Urothelium cell line (cell line): ENCODE measurements at places on chromosomes 4 and X.

GRCh38 chr4:5707778-5708448 is 446 bp downstream of the EVC2 start:
- DNase-seq = no peak

DNA sequence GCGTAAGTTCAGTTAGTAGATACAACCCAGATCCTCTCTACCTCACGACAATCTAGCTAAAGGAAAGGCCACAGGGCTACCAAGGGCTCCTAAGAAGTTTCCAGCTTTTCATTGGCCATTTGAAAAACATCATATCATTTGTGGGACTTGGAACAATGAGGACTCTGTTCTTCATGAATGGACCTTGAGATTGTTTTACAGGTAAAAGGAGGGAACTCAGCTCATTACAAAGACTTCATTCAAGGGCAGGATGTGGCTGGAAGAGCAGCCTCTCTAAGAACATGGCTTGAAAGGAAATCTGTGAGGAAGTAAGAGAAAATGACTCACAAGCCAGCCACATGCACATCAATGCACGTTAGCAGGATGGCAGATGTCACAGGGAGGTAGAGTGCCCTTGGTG is 105.9 kb upstream of the SLC7A11 start:
- DNase-seq = peak; percentile 33

DNA sequence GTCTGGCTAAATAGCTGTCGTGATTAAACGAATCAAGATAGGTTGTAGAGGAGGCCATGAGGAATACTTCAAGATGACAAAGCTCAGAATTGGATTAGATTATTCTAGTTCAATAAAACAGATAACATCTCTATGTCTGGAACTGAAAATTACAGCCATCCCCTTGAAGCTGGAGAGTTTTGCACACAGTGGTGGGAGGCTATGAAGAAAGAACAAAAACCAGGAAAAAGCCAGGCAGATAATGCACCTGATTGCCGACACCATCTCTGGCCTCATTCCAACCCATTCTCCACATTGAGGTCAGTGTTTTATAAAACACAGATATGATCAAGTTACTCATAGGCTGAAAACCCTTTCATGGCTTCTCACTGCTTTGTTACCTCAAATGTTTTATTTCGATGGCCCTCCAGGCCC is 188.3 kb downstream of the RASL11B start:
- no peak for DNase-seq

DNA sequence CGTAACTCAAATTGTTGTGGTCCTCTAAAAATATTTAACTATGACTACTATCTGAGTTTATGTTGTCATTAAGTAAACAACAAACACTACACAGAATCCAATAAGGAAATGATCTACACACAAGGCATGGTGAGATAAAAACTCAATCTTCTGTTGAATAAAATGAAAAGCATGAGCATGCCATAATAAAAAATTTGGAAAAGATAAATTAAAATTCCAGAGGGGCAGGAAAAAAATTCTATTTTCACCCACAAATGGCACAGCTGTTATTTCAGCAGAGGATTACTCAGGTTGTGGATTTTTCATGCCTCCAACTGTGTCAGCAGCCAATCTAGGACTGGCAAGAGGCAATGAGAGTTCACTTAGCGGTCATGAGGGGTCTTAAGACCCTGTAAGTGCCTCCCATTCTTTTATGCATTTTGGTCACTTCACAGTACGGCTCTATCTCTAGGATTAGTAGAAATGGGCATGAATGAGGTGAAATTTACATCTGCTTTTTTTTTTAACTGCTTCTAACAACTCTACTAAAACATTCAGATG is 639.8 kb upstream of the DIPK2B start:
- no peak for DNase-seq

GRCh38 chrX:67893931-67894330 is 350.1 kb downstream of the AR start:
- DNase-seq = no peak

- no peak for DNase-seq
Observed at GRCh38 chrX:72042852-72043248, 88.9 kb downstream of the RTL5 start.

- DNase-seq = no peak
Observed at GRCh38 chr4:6916587-6917460, 7.2 kb downstream of the TBC1D14 start.

GRCh38 chr4:129468624-129469023 is 372.7 kb downstream of the C4orf33 start:
- DNase-seq = no peak

DNA sequence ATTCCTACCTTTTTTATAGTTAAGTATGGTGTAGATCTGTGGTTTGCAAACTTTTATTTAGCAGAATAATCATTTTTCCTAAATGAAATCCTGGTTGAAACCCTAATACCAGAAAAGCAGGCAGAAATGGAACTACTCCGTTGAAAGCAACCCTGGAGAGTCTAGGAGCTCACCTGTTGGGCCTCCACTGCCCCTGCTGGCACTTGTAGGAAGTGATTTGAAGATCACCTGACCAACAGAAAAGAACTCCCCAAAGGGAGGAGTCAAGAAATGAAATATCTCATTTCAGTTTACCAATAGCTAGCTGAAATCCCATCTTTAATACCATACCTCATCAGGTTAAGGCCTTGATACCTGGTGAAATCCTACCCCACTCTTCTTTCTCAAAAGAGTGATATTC is 277.1 kb downstream of the KLHL13 start:
- DNase-seq = no peak

DNA sequence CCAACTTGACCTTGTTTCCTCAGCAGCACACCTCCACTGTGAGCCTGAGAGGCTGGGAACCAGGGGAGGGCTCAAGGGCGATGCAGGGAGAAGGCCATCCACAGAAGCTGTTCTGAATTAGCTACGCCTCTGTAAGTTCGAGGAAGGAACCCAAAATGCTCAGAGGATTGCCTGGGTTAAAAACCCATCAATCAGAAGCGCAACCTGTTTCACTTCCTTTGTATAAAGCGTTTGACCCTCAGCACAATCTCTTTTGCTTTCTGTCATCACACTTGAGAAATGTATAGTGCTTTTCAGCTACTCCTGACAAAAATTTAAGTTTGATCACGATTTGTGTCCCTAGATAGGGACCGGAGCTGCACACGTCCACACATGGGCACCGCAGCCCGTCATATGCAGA is 48.0 kb upstream of the MAP3K15 start:
- DNase-seq = no peak

GRCh38 chr4:40934676-40935075 is 184.9 kb downstream of the NSUN7 start:
- no peak for DNase-seq

GRCh38 chr4:170170861-170171260 is 81.1 kb upstream of the AADAT start:
- no peak for DNase-seq

- peak; percentile 20 for DNase-seq
Observed at GRCh38 chrX:153488231-153488914, 6.4 kb upstream of the BGN start.

GRCh38 chr4:128725405-128726055 is 84.0 kb upstream of the JADE1 start:
- no peak for DNase-seq

GRCh38 chr4:52099860-52100461 is 48.9 kb downstream of the SPATA18 start:
- peak; percentile 14 for DNase-seq

- no peak for DNase-seq
Observed at GRCh38 chr4:107999932-108000539, 10.3 kb downstream of the HADH start.

DNA sequence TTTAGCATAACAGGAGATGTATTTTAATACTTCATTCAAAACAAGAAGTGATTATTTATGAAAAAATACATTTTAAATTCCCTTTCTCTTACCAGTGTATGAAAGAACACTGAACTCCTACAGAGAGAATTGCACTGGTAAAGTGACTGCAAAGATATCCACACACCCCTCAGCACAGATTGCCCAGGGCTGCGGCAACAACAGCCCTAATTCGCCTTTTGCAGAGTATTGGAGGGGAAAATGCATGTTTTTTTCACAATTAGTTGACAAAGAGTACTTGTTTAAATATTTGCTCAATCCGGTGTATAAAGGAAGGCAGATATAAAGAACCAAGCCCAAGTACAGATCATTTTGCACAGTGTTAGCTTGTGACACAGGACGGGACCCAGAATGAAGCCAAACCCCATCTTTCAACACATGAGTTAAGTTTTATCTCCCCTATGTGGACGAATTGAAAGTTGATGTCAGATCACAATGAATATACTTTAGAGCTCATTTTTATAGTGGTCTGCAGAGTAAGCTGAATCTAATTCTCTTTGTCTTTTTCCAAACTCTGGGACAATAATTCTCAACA is 551.4 kb upstream of the IGFBP7 start:
- DNase-seq = no peak

GRCh38 chr4:139508581-139509237 is 47.3 kb downstream of the SETD7 start:
- DNase-seq = no peak

GRCh38 chrX:104108955-104109354 is 3.4 kb upstream of the ZCCHC18 start:
- DNase-seq = no peak

- DNase-seq = peak; percentile 15
Observed at GRCh38 chr4:16686195-16686594, 212.2 kb downstream of the LDB2 start.

- no peak for DNase-seq
Observed at GRCh38 chrX:10197279-10198210, 40.8 kb downstream of the CLCN4 start.

GRCh38 chr4:1243451-1244080 is 5.4 kb downstream of the CTBP1 start:
- no peak for DNase-seq

DNA sequence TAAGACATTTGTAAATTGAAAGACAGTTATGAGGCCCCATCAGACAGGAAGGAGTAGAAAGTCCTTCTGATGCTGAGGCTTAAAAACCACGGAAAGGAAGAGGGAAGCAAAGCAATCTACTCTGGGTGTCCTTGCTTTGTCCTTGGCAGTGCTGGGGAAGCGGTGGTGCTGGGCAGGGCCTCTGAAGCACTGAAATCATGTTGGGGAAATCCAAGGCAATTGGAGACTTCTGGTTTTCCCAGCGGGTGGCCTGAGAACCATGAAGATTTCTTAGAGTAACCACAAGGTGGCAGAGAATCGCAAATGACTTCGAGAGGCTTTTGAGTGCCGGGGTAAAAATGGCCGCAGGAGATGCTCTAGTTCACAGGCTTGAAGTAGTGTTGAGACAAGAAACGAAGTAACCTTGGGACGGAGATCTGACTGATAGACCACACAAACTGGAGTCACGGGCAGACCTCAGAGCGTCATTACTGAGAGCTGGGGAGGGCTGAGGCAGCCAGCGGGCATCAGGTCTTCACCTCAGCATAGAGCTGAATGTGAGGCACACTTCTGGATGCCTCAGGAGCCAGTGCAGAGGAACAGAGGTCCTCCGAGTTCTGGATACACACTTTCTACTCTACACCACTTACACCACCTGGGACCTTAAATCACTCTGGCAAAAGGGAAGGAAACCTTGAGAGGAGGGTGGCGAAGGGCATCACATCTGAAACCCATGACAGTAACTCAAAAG is 130.7 kb upstream of the GPRIN3 start:
- DNase-seq = peak; percentile 64

DNA sequence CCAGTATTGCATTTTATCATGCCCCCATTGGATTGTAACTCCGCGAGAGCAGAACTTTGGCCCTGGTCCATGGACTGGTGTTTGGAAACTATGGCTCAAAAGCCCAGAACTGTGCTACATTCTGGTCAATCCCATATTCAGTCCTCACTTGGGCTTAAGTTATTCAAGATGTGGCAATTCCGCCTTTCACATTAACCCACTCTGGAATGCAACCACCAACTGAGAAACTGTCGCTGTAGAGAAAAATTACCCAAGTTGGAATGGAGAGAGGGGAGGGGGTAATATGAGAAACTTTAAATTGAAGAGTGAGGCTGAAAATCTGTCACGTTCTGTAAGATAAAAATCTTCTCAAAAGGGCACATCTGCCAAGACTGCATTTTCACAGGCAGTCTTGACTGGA is 189.6 kb upstream of the NHS start:
- DNase-seq = no peak

DNA sequence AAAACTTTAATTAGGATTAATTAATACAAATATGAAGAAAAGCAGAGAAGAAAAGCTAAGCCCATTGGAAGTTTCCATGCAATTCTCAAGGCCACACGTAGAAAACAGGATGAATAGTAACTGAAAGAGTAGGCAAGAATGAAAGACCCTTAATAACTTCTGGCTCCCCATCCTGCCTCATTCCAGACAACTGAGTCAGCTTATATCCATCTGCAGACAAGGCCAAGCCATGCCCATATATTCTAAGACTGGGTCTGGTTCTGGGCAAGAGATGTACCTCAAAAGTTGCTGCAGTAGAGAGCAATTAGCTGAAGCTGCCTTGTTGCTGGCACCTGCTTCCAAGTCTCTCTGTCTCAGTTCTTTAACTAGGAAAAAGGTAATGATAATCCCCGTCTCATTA is 244.1 kb downstream of the GPC3 start:
- no peak for DNase-seq

GRCh38 chrX:9153300-9153699 is 119.4 kb upstream of the FAM9B start:
- no peak for DNase-seq

GRCh38 chr4:83234902-83235644 is 49.5 kb downstream of the COQ2 start:
- no peak for DNase-seq

DNA sequence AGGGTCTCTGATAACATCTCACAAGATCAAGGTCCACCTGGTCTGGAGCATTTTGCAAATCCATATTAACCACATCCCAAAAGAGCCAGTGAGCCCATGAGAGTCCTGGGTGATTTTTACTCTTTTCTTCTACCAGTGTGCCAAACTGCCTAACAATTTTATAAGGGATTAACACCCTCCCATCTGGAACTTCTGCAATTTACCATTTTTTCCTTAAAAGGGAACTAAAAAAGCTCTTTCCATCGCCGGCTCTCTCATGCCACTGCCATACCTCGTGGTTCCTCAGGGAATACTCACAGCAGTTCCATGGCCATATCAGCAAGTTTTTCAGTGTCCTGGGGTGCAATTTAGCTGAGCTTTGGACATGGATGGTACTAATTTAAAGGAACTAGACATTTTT is 55.7 kb downstream of the SEPSECS start:
- DNase-seq = no peak

DNA sequence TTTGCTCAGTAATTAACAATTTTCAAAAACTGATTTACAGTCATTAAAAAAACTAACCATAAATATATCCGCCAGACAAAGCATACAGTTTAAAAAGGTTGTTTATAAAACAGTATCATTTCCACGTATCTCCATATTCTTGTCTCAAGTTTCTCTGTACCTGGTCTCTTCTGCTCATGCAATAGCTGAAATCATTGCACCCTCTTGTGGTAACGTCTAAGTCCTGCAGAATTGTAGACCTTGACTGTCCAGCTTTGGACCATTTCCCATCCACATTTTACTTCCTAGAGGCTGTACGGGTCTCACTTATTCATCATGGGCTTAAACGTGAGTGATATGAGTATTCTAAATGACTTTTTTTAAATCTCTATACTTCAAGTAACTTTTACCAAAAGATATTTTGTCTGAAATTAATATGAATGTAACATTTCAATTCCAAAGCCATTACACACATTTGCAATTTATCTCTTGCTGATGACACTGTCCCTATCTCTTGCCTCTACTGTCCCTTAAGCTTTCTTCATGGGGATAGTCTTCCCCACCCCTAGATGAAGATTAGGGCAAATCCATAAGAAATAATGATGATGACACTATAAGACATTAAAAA is 118.5 kb downstream of the BTC start:
- peak; percentile 57 for DNase-seq

GRCh38 chr4:34193451-34194154 is 2050.7 kb downstream of the ARAP2 start:
- DNase-seq = no peak

GRCh38 chr4:85489273-85489981 is 14.5 kb downstream of the ARHGAP24 start:
- peak; percentile 34 for DNase-seq
